ENCODE measurements at places on chromosomes 2 and 18.

- DNase-seq: no peak
Measured at GRCh38 chr2:15300624-15301573, 260.2 kb downstream of the NBAS start.

GRCh38 chr2:148796735-148797512 lies 78.1 kb upstream of the KIF5C start:
- no peak for DNase-seq

DNA sequence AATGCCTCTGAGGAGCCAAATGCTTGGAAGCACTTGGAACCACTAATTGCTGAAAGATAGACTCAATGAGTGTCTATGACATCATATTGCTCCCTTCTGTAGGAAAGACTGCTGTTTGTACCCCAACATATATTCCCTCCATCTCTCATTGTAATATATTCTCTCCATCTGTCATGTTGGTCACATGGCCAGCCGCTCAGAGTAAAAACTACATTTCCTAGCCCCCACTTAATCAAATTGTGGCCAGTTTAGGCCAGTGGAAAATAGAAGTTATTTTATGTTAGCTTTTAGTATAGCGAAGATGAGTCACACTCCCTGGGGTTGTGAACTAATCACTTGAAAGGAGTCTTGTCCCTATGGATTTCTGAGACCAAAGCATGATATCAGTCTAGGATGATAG lies 160.2 kb downstream of the HNMT start:
- no peak for DNase-seq

DNA sequence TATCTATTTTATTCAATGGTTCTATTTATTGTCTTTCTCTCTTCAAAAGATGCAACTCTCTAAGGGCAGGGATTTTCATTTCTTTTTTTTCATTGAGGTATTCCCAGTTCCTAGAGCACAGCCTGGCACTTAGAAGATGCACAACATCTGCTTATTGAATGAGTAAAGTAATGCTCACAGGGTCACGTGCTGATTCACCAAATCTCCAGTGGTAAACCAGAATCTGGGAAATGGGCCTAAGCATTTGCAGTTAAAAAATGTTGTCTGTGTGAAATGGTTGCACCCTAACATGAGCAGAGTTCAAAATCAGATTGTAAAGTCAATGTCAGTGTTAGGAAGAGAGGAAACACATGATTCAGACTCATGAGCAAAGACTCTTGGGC lies 15.8 kb downstream of the SLC8A1 start:
- no peak for DNase-seq

GRCh38 chr2:37020212-37020886 lies 54.0 kb upstream of the STRN start:
- no peak for DNase-seq
